Activated T-helper 9 cell treated with anti-CD3 and anti-CD28 coated beads, Interleukin-2, amount 50 U/mL, for 16 hours (primary cell): ENCODE measurements at places on chromosomes 3 and 15.

DNA sequence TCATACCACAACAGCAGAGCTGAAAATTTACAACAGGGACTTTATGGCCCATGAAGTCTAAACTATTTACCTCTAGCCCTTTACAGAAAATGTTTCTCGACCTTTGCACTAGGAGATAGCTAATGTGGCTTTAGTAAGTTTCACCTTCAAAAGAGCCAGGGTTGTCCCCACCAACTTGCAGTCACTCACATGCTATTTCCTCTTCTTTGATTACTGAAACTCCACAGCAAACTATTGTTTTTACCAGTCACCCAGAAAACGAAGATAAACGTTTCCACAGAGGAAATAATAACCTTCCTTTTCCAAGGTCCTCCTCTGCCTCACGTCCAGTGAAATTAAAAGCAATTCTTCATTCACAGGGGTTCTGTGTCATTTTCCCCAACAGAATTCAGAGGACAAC, 48.2 kb downstream of the WWTR1 start:
- no peak for DNase-seq

DNA sequence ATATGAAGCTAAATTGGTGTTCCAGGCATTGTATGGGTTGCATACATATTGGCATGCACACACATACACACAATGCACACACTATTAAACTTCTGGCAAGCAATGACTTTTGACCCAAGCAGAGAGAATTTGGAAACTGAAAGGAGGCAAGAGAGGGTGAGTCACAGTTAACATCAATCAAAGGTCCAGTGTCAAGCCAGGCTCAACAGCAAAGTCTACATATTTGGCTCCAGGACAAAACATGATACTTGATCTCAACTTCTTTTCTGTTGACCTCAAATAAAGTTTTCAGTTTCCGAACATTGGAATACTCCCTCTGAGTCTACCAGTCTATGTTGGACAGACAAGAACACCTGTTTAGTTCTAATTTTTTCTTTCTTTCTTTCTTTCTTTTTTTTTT, 28.3 kb downstream of the IL12A start:
- DNase-seq = no peak

DNA sequence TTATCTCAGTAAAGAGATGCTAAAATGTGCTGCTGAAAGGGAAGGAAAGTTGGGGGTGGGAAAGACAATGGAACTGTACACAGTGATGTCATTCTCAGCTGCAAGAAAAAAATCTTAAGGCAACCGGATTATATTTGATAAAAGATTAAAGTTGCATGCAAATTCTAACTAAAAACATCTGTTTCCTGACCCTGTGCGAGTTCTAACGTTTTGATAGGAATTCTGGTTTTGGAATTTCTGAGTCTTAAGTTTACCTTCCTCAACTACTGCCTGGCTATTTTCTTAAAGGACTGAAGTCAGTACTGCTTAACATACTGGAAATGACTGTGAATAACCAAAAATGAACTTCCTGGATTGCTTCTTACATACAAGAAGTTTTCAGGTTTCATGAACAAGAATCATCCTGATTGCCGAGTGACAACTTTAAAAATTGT, 115.5 kb downstream of the SLC25A26 start:
- no peak for DNase-seq

DNA sequence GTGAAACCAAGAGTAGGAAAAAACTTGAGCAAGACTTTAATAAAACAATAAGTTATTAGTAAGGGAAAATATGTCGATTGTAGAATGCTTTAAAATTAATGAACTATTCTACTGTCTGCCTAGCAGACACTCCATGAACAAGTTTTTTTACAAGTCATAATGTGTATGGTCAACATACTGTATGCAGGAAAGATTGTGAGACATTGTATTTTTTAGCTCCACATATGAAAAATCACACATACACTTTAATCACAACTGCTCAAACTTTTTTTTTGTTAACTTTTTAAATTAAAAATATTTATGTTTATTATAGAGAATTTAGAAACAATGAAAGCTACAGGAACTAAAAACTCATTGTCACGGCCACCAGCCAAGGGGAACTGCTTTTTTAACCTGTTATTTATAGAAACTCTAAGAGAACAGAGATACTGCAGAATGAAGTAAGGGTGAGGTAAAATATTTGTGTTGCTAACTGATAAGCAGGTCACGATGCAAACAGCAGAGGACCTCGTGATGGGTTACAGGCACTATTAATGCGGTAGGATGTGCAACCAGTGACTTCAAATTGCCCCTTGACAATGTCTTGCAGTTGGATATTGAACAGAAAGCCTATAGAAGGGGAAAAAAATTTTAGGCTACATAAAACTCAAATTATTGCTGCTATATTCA, 53.0 kb downstream of the THSD4 start:
- no peak for DNase-seq

DNA sequence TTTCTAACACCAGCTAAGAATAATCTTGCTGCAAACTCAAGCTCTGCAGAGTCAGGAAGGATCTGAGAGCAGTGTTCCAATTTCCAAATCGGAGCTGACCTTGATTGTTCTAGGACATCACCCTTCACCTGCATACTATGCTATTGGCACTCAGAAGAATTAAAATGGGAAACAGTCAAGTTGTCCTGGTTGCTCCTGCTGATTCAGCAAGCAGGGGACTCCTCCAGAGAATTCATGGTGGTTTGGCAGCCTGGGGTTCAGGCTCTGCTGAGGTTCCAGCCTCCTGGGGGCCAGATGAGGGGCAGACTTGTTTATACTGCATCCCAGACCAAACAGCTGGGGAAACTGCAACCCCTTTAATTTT, 213.7 kb upstream of the ADAMTS9 start:
- DNase-seq = no peak

DNA sequence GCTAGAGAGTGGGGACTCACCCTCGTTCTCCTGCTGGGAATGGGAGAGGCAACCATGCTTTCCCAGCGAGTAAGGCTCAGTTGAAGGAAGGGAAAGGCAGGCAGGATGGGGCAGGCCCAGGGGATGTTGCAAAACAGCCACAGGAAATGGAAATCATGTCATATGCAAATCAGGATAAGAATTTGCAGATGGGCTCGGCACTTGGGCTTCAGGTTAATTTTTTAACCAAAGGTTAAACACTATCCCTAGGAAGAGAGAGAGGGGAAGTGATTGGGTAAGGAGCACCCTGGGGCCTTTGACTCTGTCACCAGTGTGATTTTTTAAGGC, 14.6 kb upstream of the PLA2G4E start:
- DNase-seq = no peak

DNA sequence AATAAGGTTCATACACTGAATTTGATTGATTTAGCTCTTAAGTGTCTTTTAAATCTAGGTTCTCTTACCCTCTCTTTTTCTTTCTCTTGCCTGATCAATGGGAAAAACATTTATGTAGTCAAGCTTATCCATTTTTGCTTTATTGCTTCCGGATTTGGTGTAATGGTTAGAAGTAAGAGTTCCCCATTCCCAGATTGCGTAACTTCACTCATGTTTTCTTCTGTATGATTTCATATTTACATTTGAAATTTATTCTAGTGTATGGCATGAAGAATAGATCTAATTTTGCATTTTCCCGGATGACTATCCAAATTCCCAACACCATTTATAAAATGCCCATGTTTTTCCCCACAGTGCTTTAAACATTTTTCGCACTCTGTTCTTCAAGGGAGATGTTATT, 27.9 kb upstream of the SV2B start:
- no peak for DNase-seq

DNA sequence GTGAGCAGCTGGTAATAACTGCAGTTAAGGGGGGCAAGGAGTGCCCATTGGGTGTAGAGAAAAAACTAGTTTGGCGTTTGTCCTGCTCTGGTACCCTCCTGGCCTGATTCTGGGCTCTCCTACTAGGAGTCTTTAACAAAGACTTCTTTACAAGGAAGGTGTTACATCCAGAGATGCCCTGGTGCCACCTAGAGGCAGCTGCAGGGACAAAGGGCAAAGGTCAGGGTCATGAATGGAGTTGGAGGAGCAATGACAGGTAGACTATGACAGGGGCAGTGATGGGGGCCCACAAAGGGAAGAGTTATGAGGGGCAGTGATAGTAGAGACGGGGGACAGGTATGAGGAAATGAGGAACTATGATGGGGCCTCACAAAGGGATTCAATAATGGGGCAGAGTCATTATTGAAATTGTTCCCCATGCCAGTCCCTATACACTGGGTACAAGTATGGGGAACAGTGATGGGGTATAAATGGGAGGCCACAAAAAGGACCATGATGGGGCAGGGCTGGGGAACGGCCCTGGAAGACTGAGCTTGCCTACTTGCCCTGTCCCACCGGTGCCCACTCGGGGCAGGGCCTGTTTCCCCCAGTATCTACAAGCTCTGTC, 7.9 kb downstream of the CCDC71 start:
- DNase-seq = peak; percentile 45

- DNase-seq = no peak
These were observed 188.1 kb downstream of the XXYLT1 start for GRCh38 chr3:195082811-195083210.

- no peak for DNase-seq
These were observed 725.9 kb downstream of the TUSC7 start for GRCh38 chr3:117435506-117435905.

- no peak for DNase-seq
These were observed 1.3 kb downstream of the SRP14 start for GRCh38 chr15:40037721-40038120.

GRCh38 chr15:76204109-76204845, 107.0 kb downstream of the ETFA start:
- DNase-seq = no peak

GRCh38 chr3:111087924-111088469, 16.4 kb downstream of the NECTIN3 start:
- DNase-seq = no peak

DNA sequence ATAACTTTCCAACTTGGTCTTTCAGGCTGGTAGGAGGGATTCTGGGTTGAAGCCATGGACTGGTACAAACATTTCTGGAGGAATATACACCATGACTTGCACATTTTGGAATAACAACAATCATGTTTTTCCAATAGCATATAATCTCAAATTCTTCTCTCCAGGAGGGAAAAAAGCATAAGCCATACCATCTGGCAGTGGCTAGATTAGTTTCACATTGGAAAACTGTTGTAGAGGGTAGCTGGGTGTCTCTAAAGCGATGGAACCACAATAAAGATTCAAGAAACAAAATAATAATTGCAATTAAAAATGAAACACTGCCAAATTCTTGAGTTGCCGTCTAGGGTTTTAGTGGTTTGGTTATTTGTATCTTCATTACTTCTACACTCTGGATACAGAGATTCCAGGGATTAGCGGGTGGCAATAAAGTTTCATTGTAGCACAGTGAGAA, 278.5 kb upstream of the RASGRP1 start:
- DNase-seq = no peak

- no peak for DNase-seq
These were observed 36.0 kb downstream of the NECTIN3 start for GRCh38 chr3:111107662-111108035.

DNA sequence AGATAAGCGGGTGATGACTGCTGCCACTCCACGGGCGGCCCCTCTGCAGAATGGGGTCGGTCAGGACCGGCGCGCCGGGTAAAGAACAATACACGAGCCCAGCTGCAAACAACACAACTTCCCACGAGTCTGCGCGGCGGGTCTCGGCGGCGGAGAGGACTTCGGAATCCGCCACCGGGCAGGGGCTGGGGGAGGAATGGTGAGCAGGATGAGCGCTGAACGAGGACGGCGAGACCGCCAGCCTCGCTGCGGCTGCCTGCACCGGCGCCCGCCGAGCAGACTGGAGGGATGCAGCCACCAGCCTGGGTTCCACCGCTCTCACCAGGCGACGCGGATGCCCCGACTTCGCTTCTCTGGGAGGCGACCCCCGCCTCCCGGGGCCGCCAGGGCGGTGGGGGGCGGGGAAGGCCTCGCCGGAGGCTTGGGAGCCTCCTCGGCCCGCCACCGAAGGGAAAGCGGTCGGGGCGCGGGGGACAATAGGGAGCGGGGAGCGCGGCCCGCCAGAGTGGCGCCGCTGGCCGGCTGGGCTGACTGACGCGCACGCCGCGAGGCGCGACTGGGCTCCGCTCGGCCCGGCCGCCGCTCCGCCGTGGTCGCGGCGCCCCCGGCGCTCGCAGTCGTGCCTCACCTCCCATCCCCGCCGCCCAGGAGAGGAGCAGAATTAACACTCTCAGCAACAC, 515 bp downstream of the ADAM10 start:
- DNase-seq = peak; percentile 31

DNA sequence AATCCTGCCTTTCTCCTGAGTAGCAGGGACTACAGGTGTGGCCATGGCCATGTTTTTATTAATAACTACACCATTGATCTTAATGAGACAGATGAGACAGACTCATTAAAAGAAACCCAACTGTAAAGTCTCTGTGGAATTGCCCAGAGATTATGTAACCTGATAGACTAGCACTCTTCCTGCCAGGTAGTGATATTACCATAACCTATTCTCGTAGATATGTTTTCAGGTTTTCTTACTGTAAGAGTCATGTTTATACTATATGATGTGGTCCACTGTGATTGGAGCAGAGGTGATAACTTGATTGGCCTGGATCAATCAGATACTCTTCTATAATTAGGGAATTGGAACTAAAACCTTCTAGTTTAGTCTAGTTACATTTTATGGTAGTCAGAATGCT, 93.7 kb downstream of the NFKBIZ start:
- no peak for DNase-seq

DNA sequence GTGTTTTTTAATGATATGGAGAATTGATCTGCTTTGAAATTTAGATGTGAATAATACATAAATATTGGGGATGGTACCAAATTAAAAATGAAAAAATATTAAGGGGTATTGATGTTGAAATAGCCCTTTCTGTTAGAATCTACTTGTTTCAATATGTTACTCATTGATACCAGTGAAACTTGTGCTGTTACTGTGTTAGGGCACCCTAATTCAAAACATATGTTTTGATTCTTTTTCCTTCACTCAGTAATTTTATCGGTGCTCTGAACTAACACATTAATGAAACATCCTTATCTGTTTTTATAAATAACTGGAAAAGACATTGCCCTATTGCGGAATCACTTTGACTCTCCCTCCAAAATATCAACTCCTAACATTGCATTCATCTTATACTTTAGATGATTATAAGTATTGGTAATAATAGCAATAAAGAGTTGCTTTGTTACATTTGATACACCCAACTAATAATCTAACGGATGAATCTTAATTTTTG, 52.0 kb upstream of the CCNB2 start:
- no peak for DNase-seq

GRCh38 chr3:21158861-21159542, 592.0 kb downstream of the ZNF385D start:
- no peak for DNase-seq

DNA sequence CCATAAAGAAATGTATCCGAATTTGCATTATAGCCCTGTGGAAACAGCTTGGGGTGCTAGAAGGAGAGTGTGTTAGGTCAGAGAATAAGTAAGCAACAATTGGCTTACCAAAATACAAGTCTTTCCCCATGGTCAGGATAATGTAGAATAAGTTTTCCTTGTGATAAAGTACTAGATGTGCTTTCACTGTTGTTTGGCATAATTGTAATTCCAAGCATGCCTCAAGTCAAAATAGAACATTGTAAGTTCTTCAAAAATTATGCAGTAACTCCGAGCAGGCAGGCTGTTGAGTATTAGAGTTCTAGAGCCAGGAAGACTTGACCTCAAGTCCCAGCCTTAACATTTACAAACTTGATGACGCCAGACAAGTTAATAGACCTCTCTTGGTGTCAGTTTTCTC, 242.0 kb downstream of the TUSC7 start:
- DNase-seq = no peak

GRCh38 chr3:183534249-183534648, 21.3 kb downstream of the KLHL6 start:
- no peak for DNase-seq

- DNase-seq = no peak
These were observed 50.1 kb downstream of the C3orf20 start for GRCh38 chr3:14725013-14725412.

GRCh38 chr3:186216900-186217819, 108.3 kb upstream of the ETV5 start:
- no peak for DNase-seq

- no peak for DNase-seq
These were observed 307.7 kb downstream of the IL5RA start for GRCh38 chr3:2802429-2802828.
